ENCODE measurements at places on chromosomes 1 and 21. TPM values are rescaled to one million over a fixed set of nuclear protein-coding genes. Genes with fewer than 3 reads are reported as not detected.

RYR2 gene
- 1.1 TPM for total RNA-seq

RGSL1 gene
- not detected for total RNA-seq

IFI44L gene
- total RNA-seq, result 1.5 TPM

SMIM1 gene
- total RNA-seq, result not detected

DBT gene
- 6.1 TPM for total RNA-seq

ESRRG gene
- total RNA-seq, result 0.17 TPM

GPX7 gene
- total RNA-seq, result 12.7 TPM

- no peak for DNase-seq
Observed at GRCh38 chr1:185539277-185539943, 194.8 kb upstream of the HMCN1 start.

DNA sequence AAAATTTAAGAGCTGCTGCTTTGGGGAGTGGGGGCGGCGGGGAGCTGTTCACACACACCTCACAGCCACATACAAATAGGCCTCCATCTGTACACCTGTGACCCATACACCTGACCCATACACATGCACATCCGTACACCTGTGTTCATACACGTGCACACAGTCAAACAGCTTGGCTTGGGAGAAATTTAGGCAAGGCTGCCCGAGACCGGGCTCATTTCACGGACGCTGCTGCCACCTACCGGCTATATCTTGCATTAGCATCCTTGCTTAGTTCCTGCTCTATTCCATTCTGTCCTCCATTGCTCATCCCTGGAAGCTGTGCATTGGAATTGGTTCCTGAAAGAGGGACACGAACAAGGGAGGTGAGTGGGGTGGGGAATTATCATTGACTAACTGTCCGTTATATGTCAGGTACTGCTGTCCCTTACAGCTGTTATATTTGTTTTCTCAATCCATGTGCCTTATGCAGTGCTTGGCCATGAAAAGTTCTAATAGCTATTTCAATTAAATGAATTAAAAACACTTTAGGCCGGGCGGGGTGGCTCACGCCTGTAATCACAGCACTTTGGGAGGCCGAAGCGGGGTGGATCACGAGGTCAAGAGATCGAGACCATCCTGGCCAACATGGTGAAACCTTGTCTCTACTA, 37.1 kb upstream of the EPB41 start:
- DNase-seq, result peak; percentile 81

DNA sequence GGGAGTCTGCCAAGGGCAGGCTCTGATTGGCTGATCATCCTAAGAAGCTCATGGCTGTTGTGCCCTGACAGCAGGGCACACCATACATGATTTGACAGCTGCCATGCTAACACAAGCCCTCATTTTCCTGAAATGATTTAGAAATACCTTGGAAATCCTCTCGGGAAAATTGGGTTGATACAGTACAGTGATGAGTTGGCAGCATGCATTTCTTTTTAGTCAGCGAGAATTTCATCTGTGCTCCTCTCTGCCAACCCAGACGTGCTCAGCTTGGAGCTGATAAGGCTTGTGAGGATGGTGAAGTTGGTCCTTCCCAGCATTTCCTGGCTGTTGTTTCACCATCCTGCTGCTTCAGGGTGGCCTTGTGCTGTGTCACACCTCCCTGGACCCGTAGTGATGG, 22.6 kb upstream of the KCNQ4 start:
- DNase-seq, result no peak

DNA sequence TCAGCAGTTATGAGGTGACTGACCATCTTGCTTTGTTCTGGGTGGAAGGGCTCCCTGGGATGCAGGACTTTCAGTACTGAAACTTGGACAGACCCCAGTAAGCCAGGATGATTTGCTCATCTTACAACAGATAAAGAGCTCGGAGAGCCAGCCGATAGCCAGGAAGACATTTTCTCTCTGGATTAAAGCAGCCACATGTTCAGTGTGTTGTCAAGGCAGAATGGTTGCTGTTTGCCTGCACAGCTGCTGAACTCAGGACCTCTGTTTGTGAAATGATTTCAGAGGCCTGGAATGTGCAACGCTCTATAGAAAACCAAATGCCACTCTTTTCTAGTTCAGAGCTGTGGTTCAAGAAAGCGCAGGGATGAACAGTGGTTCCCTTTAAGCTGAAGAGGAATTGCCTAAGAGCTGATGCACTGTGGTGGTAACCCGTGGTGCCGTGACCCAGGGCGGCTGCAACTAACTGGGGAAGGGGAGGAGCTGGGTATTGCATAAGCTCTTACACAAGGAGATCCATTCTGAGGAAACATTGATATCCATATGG, 40.7 kb downstream of the CASQ2 start:
- DNase-seq, result peak; percentile 78

DNA sequence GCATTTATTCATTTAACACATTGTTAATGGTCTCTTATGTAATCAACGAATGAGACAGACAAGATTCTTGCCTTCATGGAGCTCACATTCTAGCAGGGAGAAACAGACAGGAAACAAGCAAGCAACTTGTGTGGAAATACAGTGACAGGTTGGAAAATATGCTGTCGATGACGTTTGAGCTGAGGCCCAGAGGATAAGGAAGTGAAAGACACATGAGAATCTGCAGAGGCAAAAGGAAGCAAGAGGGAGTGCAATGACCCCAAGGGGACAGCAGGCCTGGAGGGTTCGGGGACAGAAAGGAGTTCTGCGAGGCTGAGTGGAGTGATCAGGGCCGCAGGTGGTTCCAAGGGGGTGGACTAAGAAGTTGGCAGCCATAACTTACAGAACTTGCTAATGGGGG, 60.6 kb upstream of the AKT3 start:
- no peak for DNase-seq

DNA sequence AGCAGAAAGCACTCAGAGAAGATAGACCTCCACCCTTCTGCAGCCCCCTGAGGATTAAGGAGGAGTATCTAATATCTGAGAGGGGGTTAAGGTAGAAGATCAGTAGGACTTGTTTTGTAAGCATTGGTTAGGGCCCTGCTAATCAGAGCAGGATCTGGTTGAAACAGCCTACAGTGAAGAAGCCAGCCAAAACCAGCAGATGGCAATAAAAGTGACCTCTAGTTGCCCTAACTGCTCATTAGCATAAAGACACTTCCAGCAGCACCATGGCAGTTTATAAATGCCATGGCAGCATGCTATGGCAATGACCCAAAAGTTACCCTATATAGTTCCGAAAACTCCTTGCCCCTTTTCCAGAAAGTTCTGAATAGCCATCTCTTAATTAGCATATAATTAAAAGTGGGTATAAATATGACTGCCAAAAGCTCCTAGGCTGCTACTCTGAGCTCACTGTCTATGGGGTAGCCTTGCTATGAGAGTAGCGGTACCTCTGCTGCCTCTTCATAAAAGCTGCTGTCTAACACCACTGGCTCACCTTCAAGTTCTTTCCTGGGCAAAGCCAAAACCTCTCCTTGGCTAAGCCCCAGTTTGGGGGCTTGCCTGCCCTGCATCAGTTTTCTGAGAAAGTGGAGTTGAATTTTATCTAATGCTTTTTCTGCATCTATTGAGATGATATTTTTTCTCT, 254.2 kb downstream of the PAPPA2 start:
- no peak for DNase-seq

DNA sequence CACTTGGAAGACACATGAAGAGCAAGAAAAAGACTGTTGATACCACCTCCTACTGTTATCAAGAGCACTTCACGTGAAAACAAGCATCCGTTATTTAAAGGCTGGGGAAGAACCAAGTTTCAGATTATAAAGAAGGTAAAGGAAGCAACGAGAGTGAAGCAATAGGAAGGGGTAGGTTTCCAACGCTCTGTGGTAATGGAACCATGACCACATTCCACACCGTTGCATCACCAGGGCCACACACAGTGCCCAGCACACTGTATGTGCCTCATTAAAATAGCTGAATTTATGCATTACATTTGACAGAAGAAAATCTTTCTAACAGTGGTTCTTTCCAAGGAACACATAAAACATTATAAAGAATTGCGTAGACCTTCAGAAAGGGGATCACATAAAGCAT, 435.8 kb downstream of the MRPL39 start:
- no peak for DNase-seq

DNA sequence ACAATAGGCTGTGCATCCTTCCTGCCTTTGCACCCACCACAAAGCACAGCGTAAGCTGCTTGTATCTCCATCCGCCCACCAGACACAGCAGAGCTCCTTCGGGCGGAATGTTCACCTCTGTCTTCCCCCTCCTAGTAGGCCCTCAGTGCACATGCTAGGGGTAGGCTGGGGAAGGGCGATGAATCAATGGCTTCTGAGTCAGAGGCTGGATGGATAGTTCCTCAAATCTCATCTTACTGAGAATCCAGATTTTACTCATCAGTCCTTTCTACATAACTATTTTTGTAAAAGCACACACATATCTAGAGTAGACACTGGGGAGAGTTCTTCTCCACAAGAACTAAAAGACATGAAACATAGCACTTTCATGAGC, 73.8 kb downstream of the BCAR3 start:
- DNase-seq, result peak; percentile 45

GRCh38 chr1:28437264-28437923, 67.9 kb downstream of the PHACTR4 start:
- DNase-seq, result peak; percentile 88

DNA sequence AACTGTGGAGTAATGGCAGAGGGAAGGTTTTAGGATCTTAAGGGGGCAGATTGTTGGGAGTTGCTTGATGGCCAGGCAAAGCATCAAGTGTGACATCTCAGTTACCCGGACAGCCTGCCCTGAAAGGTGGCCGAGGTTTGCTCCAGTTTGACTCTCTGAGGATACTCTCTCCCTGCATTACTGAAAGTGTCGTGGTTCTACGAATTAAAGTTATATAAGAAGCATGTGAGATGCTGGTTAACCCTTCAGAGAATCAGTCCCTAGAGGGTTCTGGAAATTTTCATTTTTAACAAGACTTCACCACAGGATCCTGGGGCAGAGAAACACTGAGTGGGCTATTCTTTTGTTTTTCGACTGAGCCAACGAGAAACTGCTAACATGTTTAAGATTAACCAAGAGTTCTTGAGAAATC, 689 bp upstream of the ZNF644 start:
- DNase-seq, result no peak

- DNase-seq, result no peak
Observed at GRCh38 chr1:226606311-226607267, 58.0 kb downstream of the STUM start.

DNA sequence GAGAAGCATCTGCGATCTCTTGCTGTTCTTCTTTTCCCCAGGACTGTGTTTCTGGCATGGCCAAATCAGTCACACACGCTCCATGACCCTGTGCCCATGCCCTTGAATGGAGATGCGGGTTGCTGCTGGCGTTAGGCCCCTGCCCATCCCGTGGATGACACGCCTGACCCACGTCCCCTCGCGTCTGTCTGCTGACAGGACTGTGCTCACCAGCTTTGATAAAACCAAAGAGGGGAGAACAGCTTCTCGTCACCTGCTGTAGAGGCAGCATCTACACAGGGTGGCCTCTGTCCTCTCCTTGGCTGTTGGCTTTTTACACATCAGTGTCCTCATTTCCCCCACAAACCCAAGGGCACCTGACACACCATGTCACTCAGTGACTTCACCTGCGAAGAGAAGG, 6.9 kb downstream of the MT1HL1 start:
- no peak for DNase-seq

- DNase-seq, result no peak
Observed at GRCh38 chr1:7489586-7489985, 281.5 kb upstream of the VAMP3 start.

DNA sequence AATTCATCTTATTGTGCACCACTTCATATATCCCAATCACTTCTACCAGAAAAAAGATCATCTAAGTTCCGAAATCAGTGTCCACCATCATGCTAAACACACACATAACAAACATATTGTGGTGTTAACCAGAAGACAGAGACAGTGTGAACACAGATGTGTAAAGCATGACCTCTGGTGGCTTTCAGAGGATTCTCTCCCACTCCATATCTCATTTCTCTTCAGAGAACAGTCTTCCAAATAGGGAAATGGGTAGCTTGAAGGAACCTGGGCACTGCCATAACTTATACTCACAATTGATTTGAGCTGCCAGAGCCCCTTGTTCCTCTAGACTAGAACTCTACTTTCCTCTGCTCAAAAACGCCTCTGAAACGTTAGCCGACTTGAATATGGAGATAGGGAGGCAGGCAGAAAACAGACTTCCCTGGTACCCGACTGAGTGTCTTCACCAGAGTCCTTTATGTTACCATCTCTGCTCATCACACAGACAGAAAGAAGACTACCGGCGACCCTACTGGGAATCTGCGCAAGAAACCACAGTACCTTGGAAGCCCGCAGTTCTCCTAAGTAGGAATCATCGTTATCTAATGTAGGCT, 1.8 kb upstream of the ELAPOR1 start:
- DNase-seq, result peak; percentile 29

DNA sequence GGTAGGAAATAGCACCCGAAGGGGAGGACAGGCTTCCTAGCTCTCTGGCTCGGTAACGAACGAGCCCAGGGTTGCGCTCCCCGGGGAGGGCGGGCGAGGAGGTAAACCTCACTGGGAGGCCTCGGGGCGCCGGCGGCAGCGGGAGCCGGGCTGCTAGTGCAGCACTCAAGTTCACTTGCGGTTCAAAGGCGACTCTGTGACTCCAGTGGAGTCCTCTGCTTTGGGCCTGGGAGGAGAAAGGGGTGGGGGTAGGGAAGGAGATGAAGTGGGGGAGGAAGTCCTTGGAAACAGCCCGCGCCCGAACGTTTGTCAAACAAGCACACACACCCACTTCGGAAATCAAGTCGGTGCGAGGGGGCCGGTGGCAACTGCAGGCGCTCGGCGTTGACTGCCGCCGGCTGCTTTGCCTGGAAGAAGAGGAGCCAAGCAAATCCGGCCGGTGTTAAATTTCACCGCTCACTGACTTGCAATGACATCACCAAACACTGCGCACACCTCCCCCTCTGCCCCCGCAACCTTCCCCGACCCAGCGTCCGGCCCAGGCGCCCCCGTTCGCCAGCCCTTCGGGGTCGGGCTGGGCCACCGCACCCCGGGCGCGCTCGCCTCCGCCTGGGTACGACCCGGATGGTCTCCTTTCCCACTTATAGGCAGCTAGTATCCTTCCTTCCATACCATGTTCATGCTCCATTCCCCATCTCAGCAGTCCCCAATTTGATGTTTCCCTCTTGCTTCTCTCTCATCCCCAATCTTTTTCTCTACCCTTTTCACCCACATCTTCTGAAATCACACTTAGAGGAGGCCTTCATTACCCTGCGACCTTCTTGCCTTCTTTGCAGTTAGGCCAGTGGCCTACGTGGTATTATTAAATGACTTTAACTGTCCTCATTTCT, at the start of gene COL24A1:
Gene COL24A1 (minus strand): TSS at position 207 of the 890 bp plus-strand sequence. CDS start 376 bp downstream, outside the sequence.
- peak; percentile 35 for DNase-seq

GRCh38 chr1:12588695-12589094, 29.3 kb downstream of the DHRS3 start:
- no peak for DNase-seq

- no peak for DNase-seq
Observed at GRCh38 chr1:226497276-226497833, 51.2 kb upstream of the STUM start.

- DNase-seq, result no peak
Observed at GRCh38 chr21:41228958-41229357, 61.0 kb downstream of the BACE2 start.

DNA sequence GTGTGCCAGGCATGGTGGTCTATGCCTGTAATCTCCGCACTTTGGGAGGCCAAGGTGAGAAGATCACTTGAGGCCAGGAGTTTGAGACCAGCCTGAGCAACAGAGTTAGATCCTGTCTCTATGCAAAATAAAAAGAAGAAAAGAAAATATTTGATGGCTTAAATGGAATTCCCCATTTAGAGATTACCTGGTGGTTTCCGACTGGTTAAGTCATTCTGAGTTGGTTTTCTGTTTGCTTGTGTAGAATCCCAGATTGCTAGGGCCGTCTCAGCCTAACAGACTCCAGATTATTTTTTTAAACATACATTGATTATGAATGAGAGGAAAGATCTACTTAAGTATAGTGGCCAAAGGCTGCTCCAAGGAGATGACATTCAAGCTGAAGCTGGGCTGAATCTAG, 22.9 kb upstream of the LY9 start:
- DNase-seq, result no peak

- DNase-seq, result no peak
Observed at GRCh38 chr1:228980232-228980937, 245.1 kb downstream of the RHOU start.

All from Daoy (cell line).